ENCODE measurements at places on chromosomes 12 and 14. TPM values are rescaled to one million over a fixed set of nuclear protein-coding genes. Genes with fewer than 3 reads are reported as not detected.

The SERPINA1 gene
- total RNA-seq, result 0.59 TPM

The ADCY4 gene
- 1.6 TPM for total RNA-seq

The VPS29 gene
- 106 TPM for total RNA-seq

DNA sequence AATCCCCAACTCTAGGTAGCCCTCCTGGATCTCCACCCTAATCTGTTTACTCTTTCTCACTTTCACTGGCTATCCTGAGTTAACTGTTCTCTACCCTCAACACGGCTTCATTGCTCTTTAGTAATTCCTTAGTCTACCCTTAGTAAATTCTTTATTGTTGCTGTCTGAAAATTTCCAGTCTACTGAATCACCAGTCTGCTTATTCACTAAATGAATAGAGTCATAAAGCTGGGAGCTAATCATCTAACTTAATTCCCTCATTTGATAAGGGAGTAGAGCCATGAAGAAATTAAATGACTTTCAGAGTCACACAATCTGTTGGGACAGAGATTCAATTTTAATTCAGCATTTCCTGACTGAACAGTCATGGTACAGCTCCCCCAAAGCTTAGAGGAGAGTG, 36.5 kb downstream of the YEATS4 start:
- DNase-seq, result no peak
- H3K4me3 ChIP-seq, result no peak overlapping the region
- peaks cover 41% of the 10 kb centered on the region for H3K36me3 ChIP-seq
- H3K27me3 ChIP-seq, result no peaks in the 10 kb centered on the region
- H3K4me1 ChIP-seq, result peaks cover 2% of the 10 kb centered on the region

DNA sequence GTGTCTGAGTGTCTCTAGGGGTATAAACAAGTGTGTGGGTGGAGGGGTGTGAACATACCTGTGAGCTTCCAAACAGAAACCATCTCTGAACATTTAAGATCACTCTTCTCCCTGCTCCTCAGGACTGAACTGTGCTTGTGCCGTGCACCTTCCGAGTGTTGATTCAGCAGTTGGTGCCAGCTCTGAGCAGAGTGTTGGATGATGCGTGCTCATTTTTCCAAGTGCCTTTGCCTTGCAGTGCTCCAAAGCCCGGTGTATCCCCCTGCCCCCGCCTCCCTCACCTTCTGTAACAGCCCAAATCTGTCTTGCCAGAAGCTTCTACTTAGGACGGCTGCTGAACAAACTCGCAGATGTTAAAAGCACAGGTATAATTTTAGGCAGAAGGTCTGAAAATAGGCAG, 4.4 kb downstream of the WSCD2 start:
- H3K4me3 ChIP-seq, result no peak overlapping the region
- peaks cover 21% of the 10 kb centered on the region for H3K27me3 ChIP-seq
- no peaks in the 10 kb centered on the region for H3K4me1 ChIP-seq
- no peaks in the 10 kb centered on the region for H3K36me3 ChIP-seq
- H3K27ac ChIP-seq, result no peak overlapping the region

DNA sequence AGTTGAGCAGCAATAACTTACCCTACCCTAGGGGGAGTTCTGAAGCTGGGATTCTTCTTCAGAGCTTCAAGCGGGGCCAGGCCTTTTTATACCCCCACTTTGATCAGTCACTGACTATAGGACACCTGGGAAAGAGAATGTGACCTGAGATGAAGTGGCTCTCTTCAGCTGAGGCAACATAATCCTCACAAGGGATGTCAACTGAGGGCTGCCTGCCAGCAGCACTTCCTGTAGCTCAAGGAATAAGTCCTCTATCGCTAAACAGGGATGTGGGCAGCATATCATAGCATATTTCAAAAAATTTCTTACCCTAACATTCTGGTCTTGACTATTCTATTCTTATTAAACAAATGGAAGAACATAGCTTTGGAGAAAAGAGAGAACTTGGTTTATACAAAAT, 17.4 kb downstream of the LGALS3 start:
- peaks cover 50% of the 10 kb centered on the region for H3K36me3 ChIP-seq
- DNase-seq, result no peak
- no peaks in the 10 kb centered on the region for H3K27me3 ChIP-seq
- H3K27ac ChIP-seq, result no peak overlapping the region
- H3K4me3 ChIP-seq, result no peak overlapping the region

DNA sequence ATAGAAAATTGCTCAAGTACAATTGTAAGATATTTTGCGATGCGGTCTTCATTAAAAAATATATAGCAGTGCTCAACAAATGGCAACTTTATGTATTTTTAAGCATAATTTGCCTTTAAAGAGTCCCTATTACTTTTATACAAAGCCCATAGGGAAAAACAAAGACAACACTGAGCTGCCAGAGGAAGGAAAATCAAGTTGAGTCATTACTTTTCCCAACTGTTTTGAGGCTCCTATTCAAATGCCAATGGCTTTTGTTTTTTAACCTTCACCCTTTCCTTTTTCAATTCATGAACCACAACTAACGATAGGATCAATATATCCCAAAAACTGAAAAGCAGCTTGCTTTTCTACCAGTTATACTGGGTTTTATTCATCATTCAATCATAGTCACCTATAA, 157.6 kb upstream of the PLEKHA5 start:
- no peaks in the 10 kb centered on the region for H3K4me1 ChIP-seq
- H3K27me3 ChIP-seq, result no peaks in the 10 kb centered on the region
- H3K36me3 ChIP-seq, result no peaks in the 10 kb centered on the region
- DNase-seq, result no peak
- no peak overlapping the region for H3K4me3 ChIP-seq
- H3K27ac ChIP-seq, result no peak overlapping the region

DNA sequence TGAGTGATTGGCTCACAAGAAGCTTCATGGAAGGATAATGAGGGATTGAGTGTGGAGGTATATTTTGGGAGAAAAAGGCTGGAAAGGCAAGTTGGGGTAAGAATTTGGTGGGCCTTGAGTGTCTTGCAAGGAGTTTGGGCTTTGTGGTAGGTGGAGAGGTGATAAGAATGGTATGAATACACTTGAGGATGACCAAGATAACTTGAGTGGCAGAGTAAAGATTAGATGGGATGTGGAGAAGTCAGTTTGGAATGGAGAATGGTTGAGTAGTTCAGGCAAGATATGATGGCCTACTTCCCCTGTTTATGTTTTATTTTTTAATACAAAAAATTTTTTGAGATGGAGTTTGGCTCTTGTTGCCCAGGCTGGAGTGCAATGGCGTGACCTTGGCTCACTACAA, 9.1 kb downstream of the ADCK1 start:
- no peaks in the 10 kb centered on the region for H3K4me1 ChIP-seq
- no peak overlapping the region for H3K27ac ChIP-seq
- no peak overlapping the region for H3K4me3 ChIP-seq
- H3K36me3 ChIP-seq, result no peaks in the 10 kb centered on the region
- no peak for DNase-seq

- peaks cover 65% of the 10 kb centered on the region for H3K27me3 ChIP-seq
- H3K27ac ChIP-seq, result no peak overlapping the region
- no peak for DNase-seq
- H3K36me3 ChIP-seq, result peaks cover 2% of the 10 kb centered on the region
These were observed 1.2 kb downstream of the SSTR1 start for GRCh38 chr14:38208618-38209562.

DNA sequence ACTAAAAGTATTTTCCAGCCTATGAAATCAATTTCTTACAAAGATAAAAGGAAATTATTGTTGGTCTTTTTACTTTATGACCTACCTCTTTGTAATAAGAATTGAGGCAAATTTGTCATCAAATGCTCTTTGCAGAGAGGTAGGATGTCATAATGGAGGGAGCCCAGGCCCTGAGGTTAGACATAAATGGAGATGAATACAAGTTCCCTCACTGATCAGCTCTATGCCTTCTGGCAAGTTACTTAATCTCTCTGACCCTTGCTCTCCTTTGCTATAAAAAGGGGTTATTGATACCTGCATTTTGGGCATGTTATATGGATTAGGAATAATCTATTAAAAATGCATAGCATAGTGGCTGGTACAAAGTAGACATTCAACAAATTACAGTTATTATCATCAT, 146.9 kb upstream of the KRR1 start:
- H3K4me3 ChIP-seq, result no peak overlapping the region
- no peaks in the 10 kb centered on the region for H3K36me3 ChIP-seq
- peaks cover 21% of the 10 kb centered on the region for H3K4me1 ChIP-seq
- no peak for DNase-seq
- H3K27ac ChIP-seq, result no peak overlapping the region

DNA sequence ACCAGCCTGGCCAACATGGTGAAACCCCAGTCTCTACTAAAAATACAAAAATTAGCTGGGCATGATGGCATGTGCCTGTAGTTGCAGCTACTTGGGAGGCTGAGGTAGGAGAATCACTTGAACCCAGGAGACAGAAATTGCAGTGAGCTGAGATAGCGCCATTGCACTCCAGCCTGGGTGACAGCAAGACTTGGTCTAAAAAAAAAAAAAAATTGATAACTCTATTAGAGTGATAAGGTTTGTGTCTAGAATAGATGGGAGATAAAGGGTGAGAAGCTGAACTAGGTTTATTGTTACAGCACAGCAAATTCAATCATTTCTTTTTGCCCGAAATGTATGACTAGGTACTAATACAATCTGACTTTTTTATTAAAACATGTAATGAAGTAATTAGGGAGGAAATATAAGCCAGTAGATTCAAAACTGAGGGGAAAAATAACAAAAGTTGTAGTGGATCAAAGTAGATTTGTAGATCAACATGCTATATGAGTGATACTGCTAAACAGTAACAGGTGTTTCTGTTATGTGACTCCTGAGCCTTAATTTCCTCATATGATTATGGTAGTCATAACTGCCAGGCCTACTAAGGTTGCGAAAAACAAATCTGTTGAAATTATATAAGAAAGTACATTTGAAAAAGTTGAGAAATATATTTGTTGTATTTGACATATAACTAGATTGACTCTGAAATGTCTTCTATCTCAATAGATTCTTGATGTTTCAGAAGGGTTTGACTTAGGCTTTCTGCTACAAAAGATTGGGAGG, 83.6 kb downstream of the WNK1 start:
- no peak for DNase-seq
- H3K4me1 ChIP-seq, result peaks cover 11% of the 10 kb centered on the region
- H3K4me3 ChIP-seq, result no peak overlapping the region
- no peak overlapping the region for H3K27ac ChIP-seq
- no peaks in the 10 kb centered on the region for H3K27me3 ChIP-seq
- peaks cover 36% of the 10 kb centered on the region for H3K36me3 ChIP-seq

DNA sequence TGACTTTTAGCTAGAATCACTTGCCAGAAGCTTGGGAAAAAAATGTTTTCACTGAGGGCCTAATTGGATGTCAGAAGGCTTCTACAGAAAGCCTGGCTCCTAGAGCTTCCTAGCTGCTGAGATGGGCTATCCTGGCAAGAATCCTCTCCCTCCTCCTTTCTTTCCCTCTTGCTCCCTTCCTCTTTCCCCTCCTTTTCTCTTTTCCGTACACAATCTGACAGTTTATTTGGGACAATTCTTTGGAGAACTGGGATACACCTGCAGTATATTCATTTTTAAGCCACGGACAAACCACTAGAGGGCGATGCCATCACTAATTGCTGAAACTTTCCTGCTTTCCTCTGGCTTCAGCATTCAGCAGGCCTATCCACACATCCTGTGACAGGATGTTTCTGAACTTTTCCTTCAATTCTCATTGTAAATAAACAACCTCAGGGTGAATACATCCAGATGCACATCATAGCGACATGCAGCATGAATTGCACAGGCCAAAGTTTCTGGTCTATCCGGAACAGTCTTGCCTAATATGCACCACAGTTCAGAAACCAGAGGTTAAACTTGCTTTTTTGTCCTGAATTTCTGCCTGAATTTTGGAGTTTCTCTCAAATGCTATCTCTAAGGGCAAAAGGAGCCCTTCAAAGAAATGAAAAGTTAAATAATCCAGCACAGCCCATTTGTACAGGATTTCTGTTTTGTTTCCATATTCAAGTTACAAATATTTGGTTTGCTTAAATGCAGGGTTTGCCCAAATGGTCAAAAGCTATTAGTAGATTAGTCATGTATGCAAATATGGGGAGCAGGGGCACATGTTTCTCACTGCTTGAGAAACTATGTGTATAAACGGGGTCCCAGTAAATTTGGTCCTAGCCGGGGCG, 142.8 kb downstream of the PAWR start:
- no peaks in the 10 kb centered on the region for H3K36me3 ChIP-seq
- H3K27ac ChIP-seq, result no peak overlapping the region
- no peaks in the 10 kb centered on the region for H3K27me3 ChIP-seq
- no peaks in the 10 kb centered on the region for H3K4me1 ChIP-seq
- H3K4me3 ChIP-seq, result no peak overlapping the region

- no peaks in the 10 kb centered on the region for H3K27me3 ChIP-seq
- no peaks in the 10 kb centered on the region for H3K4me1 ChIP-seq
- peaks cover 34% of the 10 kb centered on the region for H3K36me3 ChIP-seq
- DNase-seq, result no peak
- H3K4me3 ChIP-seq, result no peak overlapping the region
These were observed 66.0 kb upstream of the TRAF3 start for GRCh38 chr14:102711207-102711606.

All from activated CD4-positive, alpha-beta T cell treated with anti-CD3 and anti-CD28 coated beads, Interleukin-2, amount 10 ng/mL, durations not matched to agents 24 days and 14 days (primary cell).